MCF 10A (cell line): ENCODE measurements at places on chromosomes 5 and 9. TPM values are rescaled to one million over a fixed set of nuclear protein-coding genes. Genes with fewer than 3 reads are reported as not detected.

- no peaks in the 10 kb centered on the region for H3K36me3 ChIP-seq
- no peaks in the 10 kb centered on the region for H3K4me1 ChIP-seq
- no peaks in the 10 kb centered on the region for H3K27me3 ChIP-seq
- DNase-seq: no peak
- H3K27ac ChIP-seq: no peak overlapping the region
These were observed 240.3 kb downstream of the CACNA1B start for GRCh38 chr9:138117836-138118235.

DNA sequence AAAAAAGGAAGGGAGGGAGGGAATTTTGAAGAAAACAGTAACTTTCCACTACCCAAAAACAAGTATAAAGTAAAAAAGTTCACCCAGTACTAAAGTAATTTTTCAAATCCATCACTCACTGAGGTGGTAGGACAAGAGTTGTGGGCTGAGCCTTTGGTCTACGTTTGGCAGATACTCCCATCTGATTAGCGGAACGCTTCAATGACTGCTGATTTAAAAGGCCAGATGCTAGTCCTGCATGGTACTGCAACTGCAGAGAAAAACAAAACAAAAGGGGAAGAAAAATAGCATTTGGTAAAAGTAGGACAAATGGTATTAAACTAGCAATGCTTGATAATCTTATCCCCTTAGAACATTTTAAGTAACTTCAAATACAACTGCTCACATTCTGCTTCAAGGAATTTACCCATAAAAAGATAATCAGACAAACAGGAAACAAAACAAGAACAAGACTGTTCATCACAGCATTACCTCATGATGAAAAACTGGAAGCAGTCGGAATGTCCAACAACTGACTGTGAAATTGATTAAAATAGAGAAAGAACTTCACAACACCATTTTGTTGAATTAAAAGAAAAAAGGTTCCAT is 65.4 kb downstream of the MED27 start:
- no peak overlapping the region for H3K4me3 ChIP-seq
- no peak for DNase-seq
- no peaks in the 10 kb centered on the region for H3K27me3 ChIP-seq
- H3K27ac ChIP-seq: no peak overlapping the region
- H3K36me3 ChIP-seq: peaks cover 5% of the 10 kb centered on the region
- peaks cover 3% of the 10 kb centered on the region for H3K4me1 ChIP-seq

- no peak overlapping the region for H3K27ac ChIP-seq
- H3K4me1 ChIP-seq: no peaks in the 10 kb centered on the region
- peaks cover 73% of the 10 kb centered on the region for H3K27me3 ChIP-seq
- DNase-seq: peak; percentile 62
These were observed 97.5 kb downstream of the COL5A1 start for GRCh38 chr9:134738869-134739659.

DNA sequence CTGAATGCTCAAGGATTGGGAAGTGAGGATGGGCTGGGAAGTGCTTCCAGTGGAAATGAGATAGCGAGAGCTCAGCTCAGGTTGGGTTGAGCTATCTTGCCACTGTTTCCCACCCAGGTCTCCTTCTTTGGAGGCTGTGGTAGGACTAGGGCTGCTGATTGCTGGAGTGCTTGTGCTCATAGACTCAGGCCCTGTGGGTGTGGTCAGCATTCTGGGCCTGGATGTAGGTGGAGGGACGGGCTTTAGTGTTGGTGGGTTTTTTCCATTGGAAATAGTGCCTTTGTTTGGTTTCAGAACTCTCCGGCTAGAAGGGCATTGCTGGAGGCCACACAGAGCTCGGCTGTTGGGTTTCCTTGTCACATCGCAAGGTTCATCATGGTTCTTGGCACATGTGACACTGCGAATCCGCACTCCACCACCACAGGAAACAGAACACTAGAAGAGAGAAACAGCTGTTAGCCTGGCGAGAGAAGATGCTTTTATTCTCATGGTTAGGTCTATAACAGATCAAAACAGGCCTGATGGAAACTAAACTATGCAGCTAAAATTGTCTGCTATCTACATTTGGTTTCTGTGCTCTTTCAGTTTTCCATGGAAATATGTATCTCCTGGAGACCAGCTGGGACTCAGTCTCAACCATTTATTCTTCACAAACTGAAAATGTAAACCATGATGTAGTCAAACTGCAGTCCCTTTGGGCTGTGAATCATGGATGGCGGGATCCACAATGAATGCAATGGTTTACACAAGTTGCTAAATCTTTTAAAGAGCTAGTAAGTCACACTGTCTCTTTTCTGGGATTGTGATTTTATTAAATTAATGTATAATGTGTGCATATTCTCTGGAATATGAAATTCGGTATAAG is 136.2 kb downstream of the TARS1 start:
- no peaks in the 10 kb centered on the region for H3K36me3 ChIP-seq
- H3K4me3 ChIP-seq: no peak overlapping the region
- no peaks in the 10 kb centered on the region for H3K4me1 ChIP-seq

The GOLPH3 gene
- total RNA-seq: 69.5 and 89.6 TPM in 2 replicates

The TEX48 gene
- total RNA-seq: not detected in 2 replicates

The PRELID2 gene
- total RNA-seq: 11.4 and 11.7 TPM in 2 replicates
